Endothelial cell of umbilical vein (primary cell): ENCODE measurements at places on chromosomes 3 and 15. TPM values are rescaled to one million over a fixed set of nuclear protein-coding genes. Genes with fewer than 3 reads are reported as not detected.
A peak's percentile ranks its signal among the peaks of the same experiment; 100 is the strongest.

GNAT1 gene
- 0.77 and 0.78 TPM in 2 replicates for total RNA-seq

GRCh38 chr3:126351771-126352475 lies 5.3 kb downstream of the KLF15 start:
- DNase-seq, result no peak

DNA sequence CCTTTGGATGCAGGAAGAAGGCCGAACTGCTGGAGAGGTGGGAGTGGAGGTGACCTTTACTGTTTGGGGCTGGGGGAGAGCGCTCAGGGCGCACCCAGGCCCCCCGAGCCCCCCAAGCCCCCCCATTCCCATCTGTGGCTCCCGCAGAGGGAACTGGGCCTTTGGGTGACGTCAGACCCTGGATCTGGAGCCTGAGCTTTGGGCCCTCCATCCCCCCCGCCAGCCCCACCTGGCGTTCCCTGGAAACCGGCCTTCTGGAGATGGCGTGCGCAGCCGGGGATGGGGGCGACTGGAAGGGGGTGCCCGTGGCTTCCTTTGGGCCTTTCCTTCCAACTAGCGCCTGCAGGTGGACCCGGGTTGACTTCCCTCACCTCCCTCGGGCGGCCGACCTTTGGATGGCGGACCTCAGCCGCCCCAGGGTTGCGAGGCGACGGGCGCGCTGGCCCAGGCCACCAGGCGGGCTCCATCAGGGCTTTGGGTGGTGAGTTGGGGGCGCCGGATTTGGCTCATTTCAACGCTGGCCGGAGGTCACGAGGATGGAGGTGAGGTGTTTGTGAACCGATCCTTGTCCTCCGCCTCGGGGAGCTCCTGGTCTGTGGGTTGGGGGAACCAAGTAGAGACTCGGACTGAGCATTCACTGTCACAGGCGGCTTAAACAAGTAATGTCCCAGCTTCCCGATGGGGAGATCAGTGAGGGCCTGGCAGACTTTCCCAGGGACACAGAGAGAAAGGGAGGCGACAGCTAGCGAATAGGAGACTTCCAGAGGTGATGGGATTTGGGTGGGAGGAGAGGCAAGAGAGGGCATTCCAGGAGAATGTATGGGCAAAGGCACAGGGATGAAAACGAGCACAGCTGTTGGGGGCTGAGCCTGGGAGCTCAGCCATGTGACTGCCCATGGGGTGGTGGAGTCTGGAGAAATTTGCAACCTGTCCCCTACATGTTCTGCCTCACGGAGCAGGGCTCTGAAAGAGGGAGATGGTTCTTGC lies 709 bp downstream of the SCAMP5 start:
- no peak for DNase-seq

PEX5L gene
- total RNA-seq, result not detected in 2 replicates

DNA sequence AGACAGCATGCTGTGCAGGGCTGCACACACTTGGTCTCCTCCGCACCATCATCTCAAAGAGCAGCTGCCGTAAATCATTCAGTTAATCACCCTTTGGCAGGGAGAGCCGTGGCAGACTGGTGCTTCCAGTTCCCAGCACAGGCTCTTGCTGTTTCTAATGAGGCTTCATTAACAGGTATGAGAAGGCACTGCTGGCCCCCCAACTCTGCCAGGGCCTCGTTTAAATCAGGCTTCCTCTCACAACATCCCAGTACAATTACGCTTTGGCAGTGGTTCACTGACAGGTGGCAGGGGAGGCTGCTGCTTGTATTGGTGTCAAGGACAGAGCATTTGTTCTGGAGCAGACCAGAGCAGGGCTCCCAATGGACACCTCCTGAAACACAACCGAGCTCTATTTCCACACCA lies 77.1 kb downstream of the BFSP2 start:
- no peak for DNase-seq

C3orf18 gene
- total RNA-seq, result 1.7 and 2.6 TPM in 2 replicates

GABRB3 gene
- 0.85 TPM in 1 of 2 replicates, not detected in the other for total RNA-seq

DNA sequence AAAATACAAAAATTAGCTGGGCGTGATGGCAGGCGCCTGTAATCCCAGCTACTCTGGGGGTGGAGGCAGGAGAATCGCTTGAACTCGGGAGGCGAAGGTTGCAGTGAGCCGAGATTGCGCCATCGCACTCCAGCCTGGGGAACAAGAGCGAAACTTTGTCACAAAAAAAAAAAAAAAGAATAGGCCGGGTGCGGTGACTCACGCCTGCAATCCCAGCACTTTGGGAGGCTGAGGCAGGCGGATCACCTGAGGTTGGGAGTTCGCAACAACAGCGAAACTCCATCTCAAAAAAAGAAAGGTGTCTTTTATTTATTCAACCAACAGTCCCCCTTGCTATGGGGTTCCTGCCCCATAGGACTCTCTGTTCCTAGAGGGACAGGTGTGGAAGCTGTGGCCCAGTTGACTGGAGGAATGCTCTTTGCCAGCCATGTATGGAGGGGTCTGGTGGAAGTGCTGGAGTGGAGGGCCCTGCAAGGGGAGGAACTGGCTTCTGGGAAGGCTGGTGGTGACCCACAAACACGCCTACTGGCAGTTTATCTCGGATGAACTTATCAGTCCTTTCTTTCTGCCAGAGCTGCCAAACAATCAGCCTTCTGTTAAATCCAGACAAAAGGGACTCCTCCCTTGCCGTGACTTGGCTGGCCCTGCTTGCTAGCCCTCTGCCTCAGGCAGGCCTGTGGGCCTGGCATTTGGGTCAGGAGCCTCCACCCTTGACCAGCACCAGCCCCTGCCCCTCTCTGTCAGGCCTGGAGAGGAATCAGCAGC lies 4.6 kb upstream of the DAG1 start:
- DNase-seq, result no peak

DNA sequence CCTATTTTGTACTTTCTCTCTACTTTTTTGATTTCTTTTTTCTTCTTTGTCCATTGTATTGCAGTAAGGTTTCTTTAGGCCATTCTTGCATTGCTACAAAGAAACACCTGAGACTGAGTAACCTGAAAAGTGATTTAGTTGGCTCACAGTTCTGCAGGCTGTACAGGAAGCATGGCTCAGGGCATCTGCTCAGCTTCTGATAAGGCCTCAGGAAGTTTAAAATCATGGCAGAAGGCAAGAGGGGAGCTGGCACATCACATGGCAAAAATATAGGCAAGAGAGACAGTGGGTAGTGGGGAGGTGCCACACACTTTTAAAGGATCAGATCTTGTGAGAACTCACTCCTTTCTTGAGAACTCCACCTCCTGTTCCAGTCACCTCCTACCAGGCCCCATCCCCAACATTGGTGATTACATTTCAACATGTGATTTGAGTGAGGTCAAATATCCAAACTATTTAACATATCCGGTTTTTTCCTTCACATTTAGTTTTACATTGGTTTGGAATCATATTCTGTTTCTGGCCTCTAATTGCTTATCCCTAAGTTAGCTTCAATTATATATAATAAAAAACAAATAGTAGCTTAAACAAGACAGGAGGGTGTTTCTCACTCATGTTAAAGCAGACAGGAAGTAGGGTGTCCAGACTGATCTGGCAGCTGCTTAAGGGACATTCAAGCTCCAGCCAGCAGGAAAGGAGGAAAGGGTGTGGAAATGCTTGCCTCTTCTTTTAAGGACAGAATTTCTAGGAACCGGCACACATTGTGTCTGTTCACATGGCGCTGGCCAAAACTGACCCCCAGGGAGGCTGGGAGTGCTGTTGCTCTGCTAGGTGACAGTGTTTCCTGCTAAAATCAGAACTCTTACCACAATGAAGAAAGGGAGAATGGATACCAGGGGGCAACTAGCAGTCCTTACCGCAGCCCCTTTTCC lies 28.8 kb upstream of the SKOR1 start:
- peak; percentile 47 for DNase-seq

DNA sequence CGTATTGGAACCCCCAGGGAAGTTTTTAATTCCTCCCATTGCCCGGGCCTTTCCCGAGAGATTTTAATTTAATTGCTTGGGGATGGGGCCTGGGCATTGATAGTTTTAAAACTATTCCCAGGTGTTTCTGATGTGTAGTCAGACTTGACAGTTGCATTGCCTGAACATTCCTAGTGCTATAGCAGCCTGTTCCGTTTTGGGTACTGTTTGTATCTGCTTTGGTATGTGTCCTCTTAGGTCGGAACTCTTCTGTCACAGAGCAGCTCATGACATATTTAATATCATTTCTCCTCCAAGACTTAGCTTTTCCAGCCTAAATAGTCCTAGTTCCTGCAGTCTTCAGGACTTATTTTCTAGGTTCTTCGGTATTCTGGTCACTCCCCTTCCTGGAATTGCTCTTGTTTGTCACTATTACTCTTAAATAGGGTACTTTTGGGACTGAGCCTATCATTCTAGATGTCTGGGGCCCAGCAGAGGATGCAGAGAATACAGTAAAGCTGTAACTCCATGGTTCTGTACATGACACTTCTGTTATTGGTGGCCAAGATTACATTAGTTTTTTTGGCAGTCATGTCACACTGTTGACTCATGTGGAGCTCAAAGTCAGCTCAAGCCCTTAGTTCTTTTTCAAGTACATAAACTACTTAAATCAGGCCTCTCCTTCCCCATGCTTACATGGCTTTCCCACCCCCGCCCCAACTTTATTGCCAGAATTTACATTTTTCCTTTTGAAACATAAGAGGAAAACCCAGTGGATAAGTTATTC lies 81.5 kb downstream of the BBX start:
- DNase-seq, result no peak

DNA sequence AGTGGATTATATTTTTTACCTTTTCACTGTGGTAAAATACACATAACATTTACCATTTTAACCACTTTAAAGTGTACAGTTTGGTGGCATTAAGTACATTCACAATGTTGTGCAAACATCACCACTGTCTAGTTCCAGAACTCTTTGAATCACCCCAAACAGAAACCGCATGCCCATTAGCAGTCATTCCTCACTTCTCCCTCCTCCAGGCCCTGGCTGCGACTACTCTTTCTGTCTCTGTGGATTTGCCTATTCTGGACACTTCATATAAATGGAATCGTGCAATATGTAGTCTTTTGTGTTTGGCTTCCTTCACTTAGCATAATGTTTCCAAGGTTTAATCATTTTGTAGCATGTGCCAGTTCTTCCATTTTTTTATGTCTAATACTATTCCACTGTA lies 409.8 kb downstream of the NTRK3 start:
- DNase-seq, result no peak

GRCh38 chr3:152443212-152444023 lies 174.7 kb downstream of the MBNL1 start:
- peak; percentile 42 for DNase-seq

CACNA2D2 gene
- total RNA-seq, result not detected in 2 replicates

- peak; percentile 41 for DNase-seq
Observed at GRCh38 chr3:159586571-159587202, 401.9 kb upstream of the IL12A start.

GRCh38 chr15:73979636-73980035 lies 12.5 kb downstream of the STOML1 start:
- no peak for DNase-seq

DNA sequence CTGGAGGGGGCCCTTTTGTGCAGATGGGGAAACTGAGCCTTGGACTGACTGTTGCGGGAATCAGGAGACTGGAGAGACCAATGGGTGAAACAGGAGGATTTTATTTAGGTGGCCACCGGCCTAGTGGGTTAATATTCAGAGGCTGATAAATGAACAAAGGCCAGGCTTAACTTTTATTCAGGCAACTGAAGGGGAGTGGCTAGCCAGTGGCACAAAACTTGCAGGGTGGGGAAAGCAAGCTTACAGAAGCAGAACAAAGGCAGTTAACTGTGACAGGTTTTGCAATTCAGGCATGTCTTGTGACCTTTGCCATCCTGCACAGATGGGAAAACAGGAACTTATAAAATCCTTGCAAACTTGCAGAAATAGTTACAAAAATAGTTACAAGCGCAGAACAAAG lies 24.9 kb upstream of the ACAD9 start:
- peak; percentile 9 for DNase-seq

CTDSPL2 gene
- total RNA-seq, result 46.0 and 55.1 TPM in 2 replicates

TMEM45A gene
- total RNA-seq, result 5.4 and 5.6 TPM in 2 replicates

GRCh38 chr3:55910543-55910942 lies 423.4 kb upstream of the WNT5A start:
- DNase-seq, result no peak

- no peak for DNase-seq
Observed at GRCh38 chr3:72380711-72381493, 467.3 kb downstream of the SHQ1 start.
